Activated naive CD4-positive, alpha-beta T cell (primary cell): ENCODE measurements at places on chromosomes 6 and 20.

DNA sequence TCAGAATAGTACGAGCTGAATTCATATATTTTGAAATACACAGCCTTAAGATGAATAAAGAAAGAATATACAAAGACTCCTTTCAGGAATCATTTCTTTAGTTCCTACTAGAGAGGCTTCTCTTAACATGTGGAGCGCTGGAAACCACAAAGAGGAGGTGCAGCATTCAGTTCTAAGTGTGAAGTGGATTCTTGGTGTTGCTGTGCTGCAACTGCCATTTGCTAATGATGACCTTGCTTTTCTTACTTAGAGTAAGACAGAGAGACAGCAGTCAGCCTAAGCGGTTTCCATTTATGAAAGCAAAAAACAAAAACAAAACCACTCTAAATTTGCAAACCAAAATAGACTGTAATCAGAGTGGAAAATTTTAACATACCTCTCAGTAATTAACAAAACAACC, 629.0 kb downstream of the EPHA7 start:
- DNase-seq = no peak

GRCh38 chr20:23244156-23244915, 106.3 kb upstream of the NXT1 start:
- no peak for DNase-seq

DNA sequence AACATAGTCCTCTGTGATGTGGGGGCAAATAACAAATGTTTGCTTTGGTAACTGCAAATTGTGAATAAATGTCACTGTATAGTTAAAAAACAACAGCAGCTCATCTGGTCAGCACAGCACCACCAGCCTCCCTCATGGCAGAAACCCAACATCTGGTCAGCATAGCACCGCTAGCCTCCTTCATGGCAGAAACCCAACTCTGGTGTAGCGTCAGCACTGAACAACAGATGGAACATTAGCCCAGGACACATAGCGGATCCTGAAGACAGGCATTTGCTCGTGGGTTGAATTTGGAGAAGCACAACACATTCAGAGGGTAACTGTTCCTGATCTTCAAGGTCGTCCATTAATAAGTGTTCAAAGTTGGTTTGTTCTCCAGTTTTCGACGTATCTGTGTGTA, 265.9 kb downstream of the DLL1 start:
- DNase-seq = no peak

DNA sequence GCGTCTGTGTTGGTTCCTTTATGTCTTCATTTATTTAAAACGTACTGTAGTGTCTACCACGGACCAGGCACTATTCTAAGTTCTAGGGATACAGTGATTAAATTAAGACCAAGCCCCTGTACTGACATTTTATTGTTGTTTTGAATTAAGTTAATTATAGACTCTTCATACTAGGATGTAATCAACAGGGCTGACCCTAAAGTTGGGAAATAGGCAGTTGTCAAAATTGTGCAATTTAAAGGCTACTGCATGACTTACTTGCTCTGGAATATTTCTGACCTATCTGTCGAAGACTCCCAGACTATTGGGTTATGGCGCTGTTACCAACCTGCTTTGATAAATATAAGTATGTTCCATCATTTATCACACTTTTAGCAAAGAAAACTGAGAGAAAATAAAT, 6.7 kb downstream of the MYO6 start:
- no peak for DNase-seq

DNA sequence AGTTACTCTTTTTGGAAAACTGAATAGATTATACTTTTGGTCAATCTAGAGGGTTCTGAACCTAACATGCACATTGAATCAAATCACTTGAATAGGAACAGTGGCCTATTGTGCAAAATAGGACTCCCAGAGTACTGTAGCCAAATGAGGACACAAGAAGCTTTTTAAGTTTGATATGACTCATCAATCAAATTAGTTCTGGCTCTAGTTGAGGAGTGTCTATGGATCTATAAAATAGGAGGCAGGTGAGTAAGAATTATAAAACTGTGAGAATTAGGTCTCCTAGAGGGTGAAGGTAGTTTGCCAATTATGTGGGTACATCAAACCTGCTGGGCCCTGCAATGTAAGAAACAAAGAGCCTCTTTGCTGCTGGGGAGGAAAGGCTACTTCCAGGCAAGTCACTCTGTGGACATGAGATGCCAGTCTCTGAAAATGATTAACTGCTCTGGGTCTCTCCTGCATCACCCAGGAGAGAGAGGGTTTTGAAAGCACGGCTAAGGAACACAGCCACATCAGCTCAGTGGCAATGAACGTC, 112.3 kb downstream of the RCAN2 start:
- no peak for DNase-seq

- DNase-seq = no peak
Observed at GRCh38 chr20:24747881-24748595, 201.0 kb upstream of the CST7 start.

- DNase-seq = no peak
Observed at GRCh38 chr6:7298113-7298512, 14.9 kb downstream of the SSR1 start.

GRCh38 chr6:147341486-147341885, 137.3 kb downstream of the STXBP5 start:
- no peak for DNase-seq

DNA sequence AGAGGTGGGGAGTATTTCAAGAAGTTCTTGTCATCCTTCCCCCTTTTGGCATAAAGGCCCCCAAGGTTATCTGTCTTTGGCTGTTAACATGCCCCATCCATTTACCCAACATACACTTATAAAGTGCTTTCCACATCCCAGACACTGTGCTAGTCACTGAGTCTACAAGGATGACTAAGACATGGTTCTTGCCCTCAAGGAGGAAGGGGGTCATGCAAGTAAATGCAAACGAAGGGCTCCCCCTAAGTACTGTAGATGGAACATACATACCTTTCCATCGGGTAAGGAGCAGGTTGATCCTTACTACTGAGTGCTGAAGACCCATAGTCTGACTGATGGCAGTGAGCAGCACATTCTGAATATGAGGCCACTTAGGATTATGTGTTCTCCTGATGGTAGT, 38.3 kb downstream of the HECA start:
- no peak for DNase-seq

GRCh38 chr20:49785149-49785851, 27.3 kb upstream of the SLC9A8 start:
- no peak for DNase-seq

DNA sequence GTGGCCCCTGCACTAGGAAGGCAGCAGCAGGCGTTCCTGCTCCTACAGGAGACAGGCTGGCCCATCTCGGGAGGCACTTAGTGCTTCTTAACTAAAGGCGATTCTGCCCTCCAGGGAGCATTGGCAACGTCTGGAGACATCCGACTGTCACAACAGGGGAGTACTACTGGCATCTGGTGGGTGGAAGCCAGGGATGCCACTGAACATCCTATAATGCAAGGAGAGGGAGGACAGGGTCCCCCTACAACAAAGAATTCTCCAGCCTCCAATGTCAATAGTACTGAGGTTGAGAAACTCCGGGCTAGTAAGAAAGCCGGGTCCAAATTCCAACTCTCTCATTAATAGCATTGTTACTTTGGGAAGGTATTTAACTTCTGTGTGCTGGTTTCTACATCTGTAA, 119.4 kb upstream of the ARMC2 start:
- DNase-seq = no peak

DNA sequence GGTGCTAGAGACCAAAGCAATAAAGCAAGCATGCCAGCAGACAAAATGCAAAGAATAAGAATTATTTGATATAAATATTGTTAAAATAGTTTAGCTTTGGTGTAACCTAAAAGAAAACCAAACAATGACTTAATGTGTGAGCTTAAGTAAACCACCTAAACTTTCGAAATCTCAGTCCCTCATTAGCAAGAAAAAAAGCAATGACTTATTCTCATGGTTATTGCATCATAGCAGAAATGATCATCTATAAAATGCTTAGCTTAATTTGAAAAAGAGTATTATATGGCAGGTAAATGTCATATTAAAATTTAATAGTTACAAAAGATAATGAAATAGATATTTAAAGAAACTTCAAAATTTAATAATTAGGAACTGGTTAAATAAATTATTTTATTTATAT, 1395.7 kb upstream of the EYS start:
- no peak for DNase-seq

GRCh38 chr20:36688630-36689029, 42.6 kb upstream of the SLA2 start:
- DNase-seq = no peak

DNA sequence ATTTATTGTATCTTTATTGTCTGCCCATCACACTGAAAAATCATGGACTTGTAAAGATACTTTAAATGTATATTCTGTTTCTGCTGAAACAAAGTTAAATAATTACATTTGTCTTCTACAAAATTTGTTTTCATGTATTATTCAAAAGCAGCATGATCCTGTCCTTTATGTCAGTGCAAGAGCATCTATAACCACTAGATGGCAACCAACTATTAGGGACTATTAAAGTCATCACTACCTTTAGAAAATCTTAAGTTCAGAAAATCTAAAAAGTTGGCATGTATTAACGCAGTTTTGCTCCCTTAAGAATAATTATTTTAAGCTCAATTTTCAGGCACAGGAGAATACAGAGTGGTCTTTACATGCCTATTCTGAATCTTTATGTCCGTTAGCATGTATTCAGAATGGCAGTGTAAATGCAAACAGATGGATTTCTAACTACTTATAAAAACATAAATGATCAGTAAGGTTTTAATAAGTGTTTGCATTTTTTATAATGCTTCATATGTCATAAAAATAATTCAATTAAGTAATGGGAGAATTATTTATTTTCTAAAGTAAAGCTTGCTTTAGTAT, 17.8 kb downstream of the TMEM30A start:
- DNase-seq = no peak

- no peak for DNase-seq
Observed at GRCh38 chr20:61053487-61053886, 198.6 kb upstream of the CDH4 start.

DNA sequence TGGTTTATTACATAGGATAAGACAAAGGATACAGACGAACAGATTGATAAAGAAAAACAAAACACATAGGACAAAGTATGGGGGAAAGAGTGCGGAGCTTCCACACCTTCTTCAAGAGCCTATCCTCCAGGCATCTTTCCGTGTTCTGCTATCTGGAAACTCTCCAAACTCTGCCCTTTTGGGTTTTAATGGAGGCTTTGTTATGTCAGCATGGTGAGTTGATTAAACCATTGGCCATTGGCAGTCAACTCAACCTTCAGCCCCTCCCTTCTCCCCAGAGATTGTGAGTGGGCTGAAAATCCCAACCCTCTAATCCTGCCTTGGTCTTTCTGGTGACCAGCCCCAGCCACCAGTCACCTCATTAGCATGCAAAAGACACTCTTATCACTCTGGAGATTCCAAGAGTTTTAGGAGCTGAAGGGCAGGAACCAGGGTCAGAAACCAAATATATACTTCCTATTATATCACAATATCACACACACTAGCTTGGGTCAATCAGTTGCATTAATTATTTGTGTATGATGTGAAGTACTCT, 23.8 kb downstream of the HLA-DOB start:
- DNase-seq = no peak

- no peak for DNase-seq
Observed at GRCh38 chr6:166618866-166619761, 7.9 kb downstream of the RPS6KA2 start.

GRCh38 chr6:24902782-24903181, 33.0 kb downstream of the RIPOR2 start:
- no peak for DNase-seq

DNA sequence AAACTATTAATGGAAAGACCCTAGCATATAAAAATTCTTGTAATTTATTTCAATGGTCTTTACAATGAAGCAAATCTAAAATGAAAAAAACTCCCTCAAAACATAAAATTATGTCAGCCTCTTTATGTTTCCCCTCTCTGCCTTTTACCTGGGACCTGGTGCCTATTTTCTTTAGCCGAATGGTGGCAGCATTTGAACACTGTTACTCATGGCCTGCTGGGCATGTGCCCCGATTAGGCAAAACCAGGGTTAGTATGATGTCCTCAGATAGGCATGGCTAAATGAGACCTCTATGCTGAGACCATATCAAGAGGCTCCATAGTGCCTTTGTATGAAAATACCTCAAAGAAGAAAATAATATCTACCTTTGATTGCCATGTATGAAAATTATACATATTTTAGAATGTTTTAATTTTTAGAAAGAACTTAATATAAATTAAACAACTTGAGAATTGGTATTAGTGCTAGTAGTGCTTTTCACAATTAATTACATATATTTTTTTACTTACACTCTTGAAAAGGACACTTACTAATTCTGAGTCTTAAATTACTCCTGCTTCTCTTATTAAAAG, 22.5 kb upstream of the C6orf58 start:
- no peak for DNase-seq

DNA sequence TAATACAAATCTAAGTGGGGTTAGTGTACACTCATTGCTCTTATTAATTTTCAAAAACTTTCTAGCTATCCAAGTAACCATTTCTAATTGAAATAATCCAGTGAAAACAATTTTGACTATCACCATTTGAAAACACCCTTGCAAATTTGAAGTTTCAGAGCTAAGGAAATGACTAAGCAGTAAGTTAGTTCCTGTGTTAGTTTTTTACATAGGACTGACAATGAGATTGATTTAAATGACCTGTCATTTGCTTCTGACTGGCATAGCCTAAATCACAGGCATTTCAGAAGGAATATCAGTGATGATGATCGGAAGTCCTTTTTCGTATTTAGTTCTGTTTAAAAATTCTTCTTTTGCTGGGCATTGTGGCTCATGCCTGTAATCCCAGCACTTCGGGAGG, 27.0 kb downstream of the STK4 start:
- no peak for DNase-seq

- DNase-seq = no peak
Observed at GRCh38 chr20:32474967-32475811, 109.9 kb downstream of the NOL4L start.

DNA sequence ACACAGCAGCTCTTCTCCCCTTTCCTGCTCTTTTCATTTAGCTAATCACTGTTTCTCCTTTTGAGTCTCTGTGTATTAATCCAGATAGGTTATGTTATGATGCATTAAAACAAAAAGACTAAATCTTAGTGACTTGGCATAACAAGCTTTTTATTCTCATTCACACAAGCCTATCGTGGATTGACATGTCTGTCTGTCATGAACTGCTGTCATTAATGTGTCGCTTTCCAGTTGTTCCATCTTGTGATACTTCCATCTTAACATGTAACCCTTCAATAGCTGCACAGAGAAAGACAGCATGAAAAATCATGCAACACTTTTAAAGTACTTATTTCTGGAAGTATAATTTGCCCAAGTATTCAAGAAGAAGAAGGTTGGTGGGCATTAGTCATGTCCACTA, 128.7 kb downstream of the GRIK2 start:
- DNase-seq = no peak

GRCh38 chr6:34145161-34146020, 496 bp downstream of the GRM4 start:
- DNase-seq = no peak
